ENCODE measurements at places on chromosomes 6 and 20.

- no peak for DNase-seq
Observed at GRCh38 chr6:70980727-70981126, 23.9 kb upstream of the B3GAT2 start.

DNA sequence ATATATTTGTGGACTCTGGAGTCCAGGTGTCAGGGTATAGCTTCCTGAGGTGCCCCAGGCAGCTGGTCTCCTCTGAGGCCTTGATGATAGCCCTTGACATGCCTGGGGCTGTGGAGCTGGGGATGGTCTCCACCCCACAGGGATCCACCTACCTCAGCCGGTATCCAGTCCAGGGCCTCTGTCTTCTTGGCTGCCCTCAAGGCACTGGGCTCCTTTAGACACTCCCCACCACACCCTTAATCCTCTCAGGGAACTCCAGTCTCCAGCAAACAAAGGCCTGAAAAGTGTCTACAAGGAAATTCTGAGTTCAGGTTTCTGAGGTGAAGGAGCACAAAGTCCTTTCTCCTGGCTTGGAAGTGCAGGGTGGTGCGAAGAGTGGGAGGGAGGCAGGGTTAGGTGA, 44.6 kb upstream of the DDR1 start:
- DNase-seq = no peak

DNA sequence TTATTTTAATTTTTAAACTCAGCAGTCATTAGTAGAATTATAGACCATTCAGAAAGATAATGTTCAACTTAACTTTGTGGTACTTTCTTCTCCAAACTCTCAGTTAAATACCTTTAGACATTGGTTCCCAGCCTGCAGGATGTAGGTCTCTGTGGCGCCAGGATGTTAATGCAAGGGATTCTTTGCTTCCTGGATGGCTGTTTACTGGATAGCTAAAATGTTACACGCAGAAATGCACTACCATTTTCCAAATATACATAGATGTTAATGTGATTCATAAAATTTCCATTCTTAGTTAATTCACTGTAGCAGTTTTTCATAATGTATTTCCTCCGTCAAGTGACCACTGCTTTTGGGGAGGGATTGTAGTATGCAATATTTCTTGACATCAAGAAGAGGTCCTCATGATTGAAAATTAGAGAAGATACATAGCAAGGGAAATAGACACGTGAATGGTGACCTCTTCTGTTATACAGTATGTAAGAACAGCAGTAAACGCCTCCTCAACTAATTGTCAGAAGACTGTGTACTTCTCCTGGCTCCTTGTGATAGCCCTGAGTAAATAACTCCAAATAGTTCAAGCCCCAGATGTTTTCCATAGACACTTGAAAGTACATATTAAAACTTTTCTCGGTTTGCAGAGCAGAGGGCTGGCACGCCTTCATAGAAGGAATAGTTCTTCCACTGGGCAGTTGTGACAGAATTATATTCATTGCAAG, 128.8 kb downstream of the LCA5 start:
- no peak for DNase-seq

GRCh38 chr20:7392542-7393206, 547.6 kb downstream of the HAO1 start:
- DNase-seq = no peak

DNA sequence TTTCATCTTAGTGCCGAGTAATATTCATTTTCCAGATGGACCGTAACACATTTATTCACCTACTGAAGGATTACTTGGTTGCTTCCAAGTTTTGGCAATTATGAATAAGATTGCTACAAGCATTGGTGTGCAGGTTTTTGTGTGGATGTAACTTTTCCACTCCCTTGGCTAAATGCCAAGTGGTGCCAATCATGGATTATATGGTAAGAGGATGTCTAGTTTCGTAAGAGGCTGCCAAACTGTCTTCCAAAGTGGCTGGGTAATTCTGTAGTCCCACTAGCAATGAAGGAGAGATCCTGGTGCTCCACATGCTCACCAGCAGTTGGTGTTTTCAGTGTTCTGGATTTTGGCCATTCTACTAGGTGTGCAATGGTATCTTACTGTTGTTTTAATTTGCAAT, 117.1 kb downstream of the IRF4 start:
- no peak for DNase-seq

Data from T-helper 1 cell (primary cell).